ENCODE measurements at places on chromosomes 6 and 20. TPM values are rescaled to one million over a fixed set of nuclear protein-coding genes. Genes with fewer than 3 reads are reported as not detected.

ENPP5 gene
- total RNA-seq, result not detected

BMP6 gene
- total RNA-seq, result 14.8 TPM

HCRTR2 gene
- total RNA-seq, result not detected

GPLD1 gene
- 0.45 TPM for total RNA-seq

MUCL3 gene
- 0.15 TPM for total RNA-seq
